ENCODE measurements at places on chromosomes 2 and 18. TPM values are rescaled to one million over a fixed set of nuclear protein-coding genes. Genes with fewer than 3 reads are reported as not detected.

DNA sequence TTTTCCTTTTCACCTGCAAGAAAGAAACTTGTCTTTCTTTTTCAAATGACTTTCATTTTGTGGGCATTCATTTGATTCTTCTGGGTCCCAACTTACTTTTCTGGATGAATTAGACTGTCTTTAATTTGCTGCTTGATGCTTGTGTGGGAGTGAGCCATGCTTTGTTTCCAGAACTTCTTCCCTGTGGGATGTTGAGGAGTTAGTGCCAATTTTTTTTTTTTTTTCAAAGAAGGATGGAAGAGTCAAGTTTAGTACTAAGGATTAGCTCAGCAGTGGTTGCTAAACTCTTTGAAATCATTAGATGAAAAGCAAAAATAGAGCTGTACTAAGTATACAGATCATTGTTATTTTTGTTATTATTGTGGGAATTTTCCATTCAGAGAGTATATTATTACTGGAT lies 17.2 kb upstream of the KCTD1 start:
- DNase-seq, result no peak

DNA sequence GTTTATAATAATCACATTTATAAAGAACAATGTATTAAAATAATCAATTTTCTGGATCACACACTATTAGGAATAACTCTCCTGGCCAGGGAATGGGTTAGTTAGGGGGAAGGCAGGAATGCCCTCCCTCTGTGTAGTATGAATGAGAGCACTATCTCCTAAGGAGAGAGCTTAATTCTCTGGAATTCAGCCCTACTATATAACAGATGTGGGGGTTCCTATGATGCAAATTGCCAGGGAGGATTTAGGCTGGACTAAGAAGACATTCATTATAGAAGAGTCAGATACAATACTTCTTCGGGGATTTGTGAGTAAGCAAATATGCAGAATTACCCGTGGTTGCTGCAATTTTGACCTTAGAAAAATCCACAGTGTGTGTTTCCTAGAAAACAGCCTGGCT lies 250.1 kb upstream of the VRK2 start:
- DNase-seq, result no peak

GPAT2 gene
- 6.0 TPM for total RNA-seq

DNA sequence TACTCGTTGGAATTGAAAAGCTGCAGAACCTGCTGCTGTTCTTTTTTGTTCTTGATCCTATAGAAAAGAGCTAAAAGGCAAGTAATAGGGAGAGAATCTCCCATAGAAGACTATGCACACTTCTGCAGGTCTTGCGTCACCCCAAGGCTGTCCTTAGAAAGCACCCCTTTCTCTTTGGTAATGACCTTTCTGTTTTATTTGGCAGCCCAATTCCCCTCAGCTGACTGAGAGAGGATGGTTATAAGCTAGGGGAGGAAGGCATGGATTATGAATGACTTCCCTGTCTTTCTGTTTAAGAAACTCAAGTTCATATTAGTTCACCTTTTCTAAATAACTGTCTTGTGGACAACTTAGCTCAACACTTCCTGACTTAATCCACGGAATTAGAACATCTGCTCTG lies 122.9 kb downstream of the TXNL1 start:
- no peak for DNase-seq

ASXL3 gene
- total RNA-seq, result 4.3 TPM

CRYBA2 gene
- total RNA-seq, result not detected

DNA sequence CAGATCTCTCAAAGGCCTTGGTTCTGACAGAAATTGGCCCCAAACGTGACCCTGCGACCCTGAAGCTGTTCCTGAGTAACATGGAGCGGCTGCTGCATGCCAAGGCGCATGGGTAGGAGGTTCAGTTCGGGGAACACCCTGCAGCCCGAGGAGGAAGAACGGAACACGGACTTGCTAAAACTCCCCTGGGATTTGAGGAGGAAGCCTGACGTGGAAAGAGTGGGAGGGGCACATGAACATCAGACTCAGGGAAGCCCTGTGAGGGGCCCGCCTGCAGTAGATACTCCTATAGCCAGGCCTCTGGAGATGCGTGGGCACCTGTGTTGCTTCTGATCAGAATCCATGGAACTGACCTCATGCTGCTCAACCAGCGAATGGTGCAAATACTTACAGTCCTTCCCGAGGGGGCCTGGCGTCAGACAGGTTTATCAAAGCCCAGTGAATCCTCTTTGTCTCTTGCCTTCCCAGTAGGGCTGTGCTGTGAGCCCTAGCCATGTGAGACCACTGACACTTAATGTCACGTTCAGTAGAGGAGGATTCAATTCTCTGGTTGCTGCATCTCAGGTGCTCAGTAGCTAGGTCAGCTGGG lies 46.8 kb downstream of the IMPA2 start:
- DNase-seq, result no peak
